ENCODE measurements at places on chromosomes 3 and 15.

- no peak for DNase-seq
Observed at GRCh38 chr3:138377804-138378203, 29.4 kb downstream of the MRAS start.

DNA sequence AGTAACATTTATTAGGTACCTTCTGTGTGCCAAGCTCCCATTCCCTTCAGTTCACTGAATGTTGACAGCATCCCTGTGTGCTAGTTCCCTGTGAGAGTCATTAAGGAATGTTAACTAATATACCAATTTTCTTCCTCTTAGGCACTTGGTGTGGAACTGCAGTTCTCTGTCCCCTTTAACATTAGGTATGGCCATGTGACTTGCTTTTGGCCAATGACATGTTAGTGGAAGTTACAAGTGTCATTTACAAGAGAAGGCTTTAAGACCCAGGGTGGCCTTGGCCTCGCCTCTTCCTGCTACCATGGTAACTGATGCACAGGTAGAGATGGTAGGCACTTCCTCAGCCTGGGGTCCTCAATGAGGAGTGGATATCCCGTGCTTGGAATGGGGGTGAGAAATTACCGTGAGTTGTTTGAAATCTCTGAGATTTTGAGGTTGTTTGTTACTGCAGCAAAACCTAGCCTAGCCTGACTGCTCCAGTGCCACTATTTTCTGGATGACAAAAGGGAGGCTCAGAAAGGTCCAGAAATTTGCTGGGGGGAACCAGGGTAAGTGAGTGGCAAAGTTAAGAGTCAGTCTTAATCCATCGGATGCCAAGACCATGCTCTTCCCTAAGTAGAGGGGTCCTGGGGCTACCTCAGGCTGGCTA lies 21.2 kb upstream of the LINGO1 start:
- DNase-seq = no peak

GRCh38 chr3:119316313-119316670 lies 22.1 kb downstream of the ARHGAP31 start:
- no peak for DNase-seq

DNA sequence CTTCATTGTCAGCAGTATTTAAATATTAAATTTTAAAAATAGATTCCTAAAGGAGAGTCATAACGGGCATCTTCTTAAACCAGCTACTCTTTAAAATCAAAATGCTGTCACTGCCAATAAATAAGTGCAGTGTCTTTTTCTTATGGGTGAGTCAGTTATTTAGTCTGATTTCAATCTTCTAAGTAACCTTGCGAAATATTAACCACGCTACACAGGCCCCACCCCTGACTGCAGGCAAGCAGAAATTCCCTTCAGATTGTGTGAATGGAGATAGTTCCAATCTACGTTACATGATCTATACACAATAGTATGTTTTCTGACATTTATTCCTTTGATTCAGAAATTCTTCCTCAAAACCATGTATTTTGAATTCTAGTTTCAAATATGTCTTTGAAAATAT lies 141.5 kb downstream of the GADL1 start:
- DNase-seq = no peak

DNA sequence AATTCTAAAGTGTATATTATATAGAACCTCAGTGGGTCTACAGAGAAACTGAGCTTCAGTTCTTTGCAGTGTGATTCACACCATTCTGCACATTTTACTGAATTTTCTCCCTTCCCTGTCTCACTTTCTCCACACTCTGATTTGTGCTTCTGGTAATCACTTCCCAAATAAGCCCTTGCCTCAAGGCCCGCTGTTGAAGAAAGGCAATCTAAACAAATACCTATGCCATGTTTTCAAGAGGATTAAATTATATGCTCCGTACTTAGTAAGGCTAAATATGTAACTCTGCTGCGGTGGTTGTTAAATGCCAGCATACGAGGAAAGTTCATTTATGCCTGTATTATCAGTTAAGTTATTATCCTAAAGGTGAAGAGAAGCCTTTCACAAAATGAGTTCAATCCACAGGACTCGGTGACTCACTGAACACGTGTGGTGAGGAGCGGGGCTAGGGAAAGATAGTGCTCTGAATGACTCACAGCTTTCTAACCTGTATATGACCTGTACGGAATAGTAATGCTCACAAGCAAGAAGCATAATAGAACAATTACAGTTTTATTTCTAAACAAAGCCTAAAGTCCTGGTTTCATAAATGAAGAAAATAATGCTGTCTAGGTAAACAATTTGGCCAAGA lies 25.1 kb downstream of the CNTN6 start:
- DNase-seq = no peak

- no peak for DNase-seq
Observed at GRCh38 chr3:195197765-195198425, 73.1 kb downstream of the XXYLT1 start.

All from natural killer cell (primary cell).